ENCODE measurements at places on chromosomes 7 and 10.

DNA sequence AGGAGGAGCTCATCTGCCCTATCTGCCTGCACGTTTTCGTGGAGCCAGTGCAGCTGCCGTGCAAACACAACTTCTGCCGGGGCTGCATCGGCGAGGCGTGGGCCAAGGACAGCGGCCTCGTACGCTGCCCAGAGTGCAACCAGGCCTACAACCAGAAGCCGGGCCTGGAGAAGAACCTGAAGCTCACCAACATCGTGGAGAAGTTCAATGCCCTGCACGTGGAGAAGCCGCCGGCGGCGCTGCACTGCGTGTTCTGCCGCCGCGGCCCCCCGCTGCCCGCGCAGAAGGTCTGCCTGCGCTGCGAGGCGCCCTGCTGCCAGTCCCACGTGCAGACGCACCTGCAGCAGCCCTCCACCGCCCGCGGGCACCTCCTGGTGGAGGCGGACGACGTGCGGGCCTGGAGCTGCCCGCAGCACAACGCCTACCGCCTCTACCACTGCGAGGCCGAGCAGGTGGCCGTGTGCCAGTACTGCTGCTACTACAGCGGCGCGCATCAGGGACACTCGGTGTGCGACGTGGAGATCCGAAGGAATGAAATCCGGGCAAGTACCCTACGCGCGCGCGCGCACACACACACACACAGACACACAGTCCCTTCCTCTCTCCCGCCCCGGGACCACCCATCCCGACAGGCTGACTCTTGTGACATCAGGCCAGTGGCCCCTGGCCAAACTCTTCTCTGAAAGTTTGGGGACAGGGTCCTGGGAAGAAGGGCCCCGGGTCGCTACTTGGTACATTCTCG is 538 bp downstream of the TRIM8 start:
- DNase-seq: peak; percentile 92

DNA sequence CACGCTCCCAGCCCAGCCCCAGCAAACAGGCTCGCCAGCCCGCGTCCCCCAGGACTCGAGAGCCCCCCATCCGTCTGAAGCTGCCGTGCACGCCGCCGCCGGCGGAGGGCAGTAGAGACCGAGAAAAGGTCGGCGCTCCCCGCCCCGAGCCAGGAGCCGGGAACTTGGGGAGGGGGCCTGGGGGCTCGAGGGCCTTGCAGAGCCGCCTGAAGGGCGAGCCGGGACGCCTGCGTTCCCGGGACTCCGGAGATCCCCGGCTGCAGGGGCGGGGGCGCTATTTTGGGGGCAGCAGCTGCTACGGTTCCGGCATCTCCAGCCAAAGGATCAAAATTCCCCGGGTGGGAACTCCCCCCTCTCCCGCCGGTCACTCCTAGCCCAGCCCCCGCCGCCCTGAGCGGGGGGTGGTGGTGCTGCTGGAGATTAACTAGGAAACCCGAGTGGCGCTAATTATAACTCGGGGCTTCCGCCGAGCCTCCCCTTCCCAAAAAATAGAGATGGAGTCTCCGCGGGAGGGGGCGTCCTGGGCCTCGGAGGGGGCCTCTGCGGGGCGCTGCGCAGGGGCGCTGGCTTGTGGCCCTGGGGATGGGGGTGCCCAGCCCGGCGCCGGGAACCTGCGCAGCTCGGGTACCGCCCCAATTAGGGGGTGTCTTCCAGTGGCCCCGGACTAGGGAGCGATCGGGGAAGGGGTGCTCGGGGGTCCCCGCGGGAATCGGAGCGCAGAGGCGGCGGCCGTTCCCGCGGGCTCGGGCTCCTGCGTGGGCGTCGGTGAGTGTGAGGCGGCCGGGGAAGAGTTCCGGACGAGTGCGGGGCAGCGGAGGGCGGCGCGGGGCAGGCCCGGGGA is 608 bp downstream of the ACHE start:
- DNase-seq: no peak

DNA sequence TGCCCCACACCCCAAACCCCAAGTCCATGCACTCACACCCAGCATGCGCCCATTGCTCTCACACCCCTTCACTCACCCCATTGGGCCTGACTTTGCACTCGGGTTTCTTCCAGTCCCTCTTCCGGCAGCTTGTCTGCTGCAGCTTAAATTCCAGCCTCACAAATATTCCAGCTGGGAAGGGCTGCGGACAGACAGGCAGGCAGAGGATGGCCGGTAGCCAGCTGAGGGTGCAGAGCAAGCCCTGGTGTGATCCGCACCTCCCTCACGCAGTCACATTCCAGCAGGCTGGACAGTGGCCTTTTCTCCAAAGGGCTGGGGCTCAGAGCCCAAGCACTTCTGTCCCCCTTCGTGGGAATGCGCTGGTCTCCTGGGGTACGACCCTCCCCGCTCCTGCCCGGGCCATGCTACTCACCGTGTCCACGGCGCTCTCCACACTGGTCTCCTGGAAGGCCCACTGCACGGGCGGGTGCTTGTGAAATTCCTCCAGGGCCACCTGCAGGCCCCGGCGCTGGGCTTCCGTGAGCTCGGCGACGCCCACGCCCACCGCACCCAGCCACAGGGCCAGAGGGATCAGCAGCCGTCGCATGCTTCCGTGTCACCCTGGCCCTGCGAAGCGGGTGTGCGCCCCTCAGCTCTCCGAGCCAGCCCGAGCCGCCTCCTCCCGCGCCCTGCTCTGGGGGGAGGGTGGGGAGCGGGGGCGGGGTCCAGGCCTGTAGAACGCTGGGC is 1.2 kb downstream of the RARRES2 start:
- DNase-seq: no peak

GRCh38 chr7:87148332-87148955 is 3.8 kb upstream of the DMTF1 start:
- DNase-seq: peak; percentile 71

- DNase-seq: peak; percentile 43
These were observed 15.9 kb downstream of the UBN2 start for GRCh38 chr7:139246905-139247304.

DNA sequence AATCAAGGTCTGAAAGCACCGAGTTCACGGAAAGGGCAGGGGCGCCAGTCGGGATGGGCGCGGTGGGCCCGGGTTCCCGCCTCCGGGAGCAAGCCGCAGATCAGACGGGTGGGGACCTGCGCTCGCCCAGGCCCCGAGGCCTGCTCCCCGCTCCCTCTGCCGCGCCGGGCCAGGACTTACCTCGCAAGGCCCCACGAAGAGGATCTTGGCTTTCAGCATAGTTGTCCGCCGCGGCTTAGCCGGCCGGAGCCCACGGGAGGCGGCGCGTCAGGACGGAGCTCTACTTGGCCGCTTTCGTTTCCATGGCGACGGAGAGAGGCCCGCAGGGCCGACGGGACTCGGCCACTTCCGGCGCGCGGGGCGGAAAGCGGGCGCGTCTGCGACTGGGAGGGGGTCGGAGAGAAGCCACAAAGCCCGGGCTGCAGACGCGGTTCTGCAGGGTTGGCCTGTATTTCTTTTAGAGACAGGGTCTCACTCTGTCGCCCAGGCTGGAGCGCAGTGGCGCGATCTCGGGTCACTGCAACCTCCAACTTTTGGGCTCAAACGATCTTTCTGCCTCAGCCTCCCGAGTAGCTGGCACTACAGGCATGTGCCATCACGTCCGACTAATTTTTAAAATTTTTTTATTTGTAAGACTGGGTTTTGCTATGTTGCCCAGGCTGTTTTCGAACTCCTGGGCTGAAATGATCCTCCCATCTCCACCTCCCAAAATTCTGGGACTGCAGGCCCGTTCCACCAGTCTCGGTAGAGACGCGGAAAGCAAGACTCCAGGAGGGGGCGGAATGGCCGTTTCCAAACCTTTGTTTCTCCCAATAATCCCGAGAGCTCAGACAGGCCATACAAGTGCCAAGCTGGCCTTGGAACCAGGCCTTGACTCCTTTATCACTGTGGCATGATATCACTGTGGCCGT is at the start of gene IFT22:
TSS of gene IFT22 (minus strand) at position 322 of the 911 bp plus-strand sequence. CDS start at position 219, 103 bp downstream.
- peak; percentile 95 for DNase-seq

DNA sequence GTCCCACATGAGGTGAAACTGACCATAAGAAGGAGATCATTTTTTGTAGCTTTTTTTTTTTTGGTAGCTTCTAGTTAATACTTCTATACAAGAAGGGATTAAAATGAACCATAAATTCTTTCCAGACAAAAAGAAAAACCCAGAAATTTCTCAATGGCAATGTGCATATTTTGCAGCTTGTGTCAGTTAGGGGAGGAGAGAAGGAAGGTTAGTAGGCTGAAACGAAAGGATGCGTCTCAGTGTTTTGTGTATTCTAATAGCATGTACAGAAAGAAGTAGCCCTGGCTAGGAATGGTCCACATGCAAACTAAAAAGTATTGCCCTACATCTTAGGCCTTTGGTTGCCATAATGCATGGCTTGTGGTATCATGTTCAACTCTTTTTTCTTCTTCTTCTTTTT is 90.6 kb downstream of the CACNB2 start:
- no peak for DNase-seq

- no peak for DNase-seq
These were observed 38.4 kb downstream of the NET1 start for GRCh38 chr10:5450605-5451384.

DNA sequence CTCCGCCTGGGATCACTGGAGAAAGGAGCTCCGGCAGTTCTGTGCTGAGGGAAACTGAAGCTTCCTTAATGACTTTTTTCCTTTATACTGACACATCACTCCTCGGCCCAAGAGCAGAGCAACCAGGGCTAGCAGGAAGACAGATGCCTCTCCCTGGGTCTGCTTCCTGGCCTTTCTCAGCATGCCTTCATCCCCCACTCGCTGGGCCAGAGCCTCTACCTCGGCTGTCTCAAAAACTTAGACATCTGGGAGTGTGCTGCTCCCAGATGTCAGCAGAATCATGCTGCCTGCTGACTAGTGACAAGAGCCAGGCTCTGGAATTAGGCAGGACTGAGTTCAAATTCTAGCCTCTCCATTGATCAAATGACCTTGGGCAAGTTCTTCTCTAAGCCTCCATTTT is 24.4 kb upstream of the LRRC4 start:
- DNase-seq: no peak

GRCh38 chr10:130026670-130027456 is 62.8 kb upstream of the EBF3 start:
- DNase-seq: no peak

GRCh38 chr7:55056577-55057480 is 38.0 kb downstream of the EGFR start:
- no peak for DNase-seq

- no peak for DNase-seq
These were observed 30.8 kb downstream of the PRLHR start for GRCh38 chr10:118564652-118565051.

GRCh38 chr10:43816351-43817321 is 168.0 kb upstream of the ZNF32 start:
- DNase-seq: no peak

- no peak for DNase-seq
These were observed 73.8 kb downstream of the LANCL2 start for GRCh38 chr7:55438757-55439525.

DNA sequence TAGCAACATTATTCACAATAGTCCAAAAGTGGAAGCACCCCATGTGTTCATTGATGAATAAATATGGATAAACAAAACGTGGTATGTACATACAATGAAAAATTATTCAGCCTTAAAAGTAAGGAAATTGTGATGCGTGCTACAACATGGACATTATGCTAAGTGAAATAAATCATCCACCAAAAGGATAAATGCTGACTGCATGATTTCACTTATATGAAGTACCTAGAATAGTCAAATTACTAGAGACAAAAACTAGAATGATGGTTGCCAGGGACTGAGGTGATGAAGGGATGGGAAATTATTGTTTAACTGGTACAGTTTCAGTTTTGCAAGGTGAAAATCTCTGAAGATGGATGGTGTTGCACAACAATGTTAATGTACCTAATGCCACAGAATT is 56.6 kb downstream of the THSD7A start:
- no peak for DNase-seq

GRCh38 chr7:47724335-47724982 is 142.5 kb upstream of the TNS3 start:
- DNase-seq: no peak
